NCI-H748 treated with DMSO at 0.1 percent for 48 hours (cell line): ENCODE measurements at places on chromosomes 2 and 18.

GRCh38 chr2:201517094-201517493 is 65.6 kb downstream of the STRADB start:
- no peak for DNase-seq

DNA sequence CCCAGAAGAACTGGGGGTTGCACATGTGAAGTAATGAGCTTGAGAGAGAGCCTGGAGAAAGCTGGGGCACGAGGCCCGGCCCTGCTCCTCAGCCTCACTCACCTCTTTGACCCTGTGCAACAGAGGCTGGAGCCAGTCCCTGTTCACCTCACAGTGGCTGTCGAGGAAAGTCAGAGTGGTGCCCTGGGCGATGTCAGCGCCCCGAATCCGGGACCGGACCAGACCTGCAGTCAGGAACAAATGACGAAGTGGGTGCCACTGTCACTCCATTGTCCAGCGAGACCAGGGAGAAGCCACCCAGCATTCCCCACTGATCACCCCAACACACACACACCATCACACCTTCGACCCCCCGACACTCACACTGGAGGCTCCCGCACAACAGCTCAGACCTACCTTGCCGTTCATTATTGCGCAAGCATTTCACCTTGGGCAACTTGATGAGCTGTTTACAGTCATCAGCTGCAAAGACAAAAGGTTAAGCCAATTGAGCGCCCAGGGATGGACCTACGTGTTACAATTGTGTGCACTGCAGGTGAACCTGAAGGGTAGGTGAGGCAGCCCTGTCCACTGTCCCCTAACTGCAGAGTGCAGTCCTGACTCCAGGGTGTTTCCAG is 148.4 kb upstream of the CAPN13 start:
- DNase-seq: no peak

DNA sequence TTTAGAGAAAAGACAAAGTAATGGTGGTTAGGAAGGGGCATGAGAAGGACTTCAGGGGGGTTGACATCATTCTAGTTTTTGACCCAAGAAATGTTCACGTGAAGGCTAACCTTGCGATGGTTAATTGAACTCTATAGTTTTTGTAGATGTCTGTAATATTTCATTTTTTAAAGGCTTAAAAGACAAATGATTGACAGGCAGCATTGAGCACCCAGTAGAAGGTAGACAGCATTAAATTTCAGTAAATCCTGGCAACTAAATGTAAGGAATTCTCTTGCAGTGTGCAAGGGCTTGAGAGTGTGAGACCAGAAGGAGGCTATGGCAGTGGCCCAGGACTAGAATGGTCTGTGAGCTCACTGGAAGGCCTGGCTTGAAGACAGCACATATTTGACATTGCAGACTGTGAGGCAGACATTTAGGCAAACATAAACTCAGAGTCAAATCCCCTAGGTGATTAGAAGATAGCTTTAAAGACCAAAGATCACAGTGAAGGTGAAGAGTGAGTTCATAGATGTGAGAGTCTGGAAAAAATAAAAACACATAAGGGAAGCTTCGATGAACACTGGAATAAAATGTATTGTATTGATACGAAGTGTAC is 100.1 kb upstream of the MAP4K4 start:
- no peak for DNase-seq

- no peak for DNase-seq
Measured at GRCh38 chr2:50729306-50730049, 302.5 kb downstream of the NRXN1 start.

- DNase-seq: no peak
Measured at GRCh38 chr18:75346671-75347070, 80.8 kb downstream of the SMIM21 start.

DNA sequence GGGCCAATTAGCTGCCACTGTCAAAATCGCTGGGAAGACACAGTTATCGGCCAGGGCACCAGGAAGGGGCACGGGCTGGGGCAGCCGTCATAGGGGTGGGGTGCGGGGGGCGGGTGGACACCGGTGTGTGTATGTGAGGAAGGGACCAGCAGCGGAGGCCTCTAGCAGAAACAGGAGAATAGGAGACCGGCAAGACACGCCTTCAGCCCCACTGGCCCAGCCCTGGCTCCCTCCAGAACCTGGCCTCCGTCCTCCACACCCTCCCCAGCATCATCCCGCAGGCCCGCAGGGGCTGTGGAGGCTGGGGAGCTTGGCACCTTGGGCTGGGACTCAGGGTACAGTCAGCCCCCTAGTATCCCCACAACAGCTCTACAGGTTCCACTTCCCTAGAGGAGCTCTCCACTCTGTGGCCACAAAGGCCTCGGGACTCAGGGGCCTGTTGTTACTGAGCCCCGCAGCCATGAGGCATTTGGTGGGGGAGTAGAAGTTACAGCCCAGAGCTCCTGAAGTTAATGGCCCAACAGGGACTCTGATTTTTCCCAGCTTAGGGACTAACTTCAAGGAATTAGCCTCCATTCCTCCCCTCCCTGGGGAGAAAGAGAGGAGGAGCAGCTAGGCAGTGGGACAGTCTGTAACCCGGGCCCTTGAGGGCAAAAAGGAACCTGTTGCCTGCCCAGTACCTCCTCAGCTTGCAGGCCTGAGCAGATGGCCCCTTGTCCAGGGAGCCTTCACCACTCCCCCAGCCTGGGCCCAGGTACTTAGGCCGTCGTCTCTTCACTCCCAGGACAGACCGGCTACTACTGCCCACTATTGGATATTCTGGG is 19.9 kb downstream of the SH2D6 start:
- no peak for DNase-seq

GRCh38 chr2:10885094-10885860 is 26.5 kb upstream of the KCNF1 start:
- no peak for DNase-seq

DNA sequence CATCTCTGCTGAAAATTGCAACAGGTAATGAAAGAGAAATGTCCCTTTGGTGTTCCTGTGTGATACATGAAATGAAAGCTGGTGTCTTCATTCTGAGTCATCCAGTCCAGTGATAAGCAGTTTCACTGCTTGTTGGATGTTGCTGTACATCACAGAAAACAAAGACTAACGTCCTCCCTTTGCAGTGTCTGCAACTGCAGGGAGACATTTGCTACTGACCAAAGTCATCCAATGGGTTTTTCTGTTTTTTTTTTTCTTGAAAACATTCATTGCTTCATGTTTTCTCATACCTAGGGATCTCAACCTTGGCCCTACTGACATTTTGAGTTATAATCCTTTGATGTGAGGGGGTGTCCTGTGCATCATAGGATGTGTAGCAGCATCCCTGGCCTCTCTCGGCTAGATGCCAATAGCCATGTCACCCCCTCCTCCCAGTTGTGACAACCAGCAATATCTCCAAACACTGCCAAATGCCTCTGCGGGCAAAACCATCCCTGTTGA is 63.6 kb upstream of the FZD5 start:
- no peak for DNase-seq

GRCh38 chr18:30727849-30728248 is 314.7 kb downstream of the DSC3 start:
- DNase-seq: no peak

- DNase-seq: no peak
Measured at GRCh38 chr2:59733970-59734369, 819.5 kb downstream of the BCL11A start.

- DNase-seq: no peak
Measured at GRCh38 chr18:24052053-24052452, 37.5 kb downstream of the TTC39C start.

DNA sequence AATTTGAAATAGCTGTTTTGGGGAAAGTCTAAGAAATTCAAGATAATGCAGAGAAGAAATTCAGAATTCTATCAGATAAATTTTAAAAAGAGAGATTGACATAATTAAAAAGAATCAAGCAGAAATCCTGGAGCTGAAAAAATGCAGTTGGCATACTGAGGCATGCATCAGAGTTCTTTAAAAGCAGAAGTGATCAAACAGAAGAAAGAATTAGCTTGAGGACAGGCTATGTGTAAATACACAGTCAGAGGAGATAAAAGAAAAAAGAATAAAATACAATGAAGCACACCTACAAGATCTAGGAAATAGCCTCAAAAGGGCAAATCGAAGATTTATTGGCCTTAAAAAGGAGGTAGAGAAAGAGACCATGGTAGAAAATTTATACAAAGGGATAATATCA is 57.1 kb downstream of the CYTIP start:
- DNase-seq: no peak

- DNase-seq: peak; percentile 37
Measured at GRCh38 chr18:22813648-22814328, 119.3 kb upstream of the RBBP8 start.

DNA sequence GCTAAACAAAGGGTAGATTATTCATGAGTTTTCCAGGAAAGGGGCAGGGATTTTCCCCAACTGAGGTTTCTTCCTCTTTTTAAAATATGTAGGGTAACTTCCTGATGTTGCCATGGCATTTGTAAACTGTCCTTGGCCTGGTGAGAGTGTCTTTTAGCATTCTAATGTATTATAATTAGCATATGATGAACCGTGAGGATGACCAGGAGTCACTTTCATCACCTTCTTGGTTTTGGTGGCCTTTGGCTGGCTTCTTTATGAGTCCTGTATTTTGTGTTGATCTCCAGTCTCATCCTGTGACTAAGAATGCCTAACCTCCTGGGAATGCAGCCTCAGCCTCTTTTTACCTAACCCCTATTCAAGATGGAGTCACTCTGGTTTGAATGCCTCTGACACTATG is 391.0 kb upstream of the LINC00305 start:
- DNase-seq: no peak

- DNase-seq: no peak
Measured at GRCh38 chr2:226995625-226996041, 159.8 kb downstream of the RHBDD1 start.

DNA sequence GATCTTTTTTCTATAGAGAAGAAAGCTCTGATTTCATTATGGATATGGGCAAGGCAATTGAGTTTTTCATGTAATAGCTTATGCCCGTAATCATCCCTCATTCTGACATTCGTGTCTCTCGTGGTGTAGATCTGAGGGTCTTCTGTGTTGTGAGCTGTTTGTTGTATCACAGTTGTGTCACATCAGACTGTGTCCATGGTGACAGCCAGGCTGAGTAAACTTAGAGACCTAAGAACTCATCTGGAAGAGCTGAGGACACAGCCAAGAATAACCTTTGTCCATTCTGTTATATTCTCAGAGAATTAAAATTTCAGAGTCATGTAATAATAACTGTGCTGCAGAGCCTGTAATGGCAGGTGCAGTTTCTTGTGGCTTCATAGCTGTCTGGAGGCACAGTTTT is 116.5 kb downstream of the ATP9B start:
- DNase-seq: no peak

GRCh38 chr2:46006473-46007025 is 290.7 kb upstream of the EPAS1 start:
- no peak for DNase-seq

GRCh38 chr18:34482204-34482603 is 227.9 kb upstream of the DTNA start:
- no peak for DNase-seq

DNA sequence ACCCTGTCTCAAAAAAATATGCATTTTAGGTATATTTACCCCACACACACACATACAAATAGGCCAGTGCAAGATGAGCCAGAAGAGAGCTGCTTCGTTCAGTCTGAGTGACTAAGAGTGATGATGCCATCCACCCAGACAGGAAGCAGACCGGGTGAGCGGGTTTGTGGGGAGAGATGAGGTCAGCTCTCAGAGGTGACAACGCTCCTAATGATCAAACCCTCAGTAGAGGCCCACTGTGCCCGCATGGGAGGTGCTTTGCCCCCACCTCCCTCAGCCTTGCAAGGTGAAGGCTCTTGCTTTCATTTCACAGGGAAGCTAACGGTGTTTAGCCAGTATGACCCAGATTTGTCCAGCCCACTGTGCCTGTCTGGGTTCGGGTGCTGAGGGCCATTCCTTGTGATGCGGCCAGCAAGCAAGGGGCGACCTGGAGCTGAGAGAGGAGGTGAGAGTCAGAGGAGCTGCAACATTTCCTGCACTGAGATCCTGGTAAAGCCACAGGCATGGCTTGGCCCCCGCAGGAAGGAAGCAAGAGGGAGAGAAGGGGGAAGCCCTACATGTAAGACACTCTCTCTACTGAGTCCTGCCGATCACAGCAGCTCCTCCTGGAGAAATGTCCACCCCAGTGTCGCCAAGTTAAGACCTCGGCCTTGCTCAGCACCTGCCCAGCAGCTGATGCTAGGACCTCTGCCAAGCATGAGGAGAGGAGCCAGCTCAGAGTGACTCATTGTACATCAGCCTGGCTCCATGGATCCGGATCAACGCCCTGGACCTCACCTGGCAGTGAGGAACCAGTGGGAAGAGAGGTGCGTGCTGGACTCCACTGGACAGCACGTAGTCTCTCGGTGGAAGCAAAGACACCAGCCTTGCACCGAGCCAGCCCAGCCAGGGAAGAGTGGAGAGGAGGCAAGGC is 37.0 kb downstream of the NIFK start:
- DNase-seq: no peak

- DNase-seq: no peak
Measured at GRCh38 chr2:74497777-74498499, 1.5 kb downstream of the LBX2 start.

GRCh38 chr2:54979321-54980044 is 70.8 kb downstream of the RTN4 start:
- DNase-seq: no peak

DNA sequence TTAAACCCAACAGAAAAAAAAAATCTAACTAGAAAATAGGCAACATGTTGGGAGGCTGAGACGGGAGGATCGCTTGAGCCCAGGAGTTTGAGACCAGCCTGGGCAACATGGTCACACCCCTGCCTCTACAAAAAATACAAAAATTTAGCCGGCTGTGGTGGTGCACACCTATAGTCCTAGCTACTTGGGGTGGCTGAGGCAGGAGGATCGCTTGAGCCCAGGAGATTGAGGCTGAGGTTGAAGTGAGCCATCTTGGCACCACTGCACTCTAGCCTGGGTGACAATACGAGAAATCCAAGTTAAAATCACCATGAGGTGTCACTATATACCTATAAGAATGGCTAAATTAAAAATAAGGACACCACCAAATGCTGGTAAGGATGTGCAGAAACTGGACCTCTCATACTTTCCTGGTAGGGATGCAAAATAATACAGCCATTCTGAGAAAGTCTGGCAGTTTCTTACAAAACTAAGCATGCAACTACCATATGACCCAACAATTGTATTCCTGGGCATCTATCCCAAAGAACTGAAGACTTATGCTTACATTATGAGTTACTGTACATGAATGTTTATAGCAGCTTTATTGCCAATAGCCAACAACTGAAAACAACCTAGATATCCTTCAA is 2.2 kb downstream of the SEPTIN10 start:
- no peak for DNase-seq

DNA sequence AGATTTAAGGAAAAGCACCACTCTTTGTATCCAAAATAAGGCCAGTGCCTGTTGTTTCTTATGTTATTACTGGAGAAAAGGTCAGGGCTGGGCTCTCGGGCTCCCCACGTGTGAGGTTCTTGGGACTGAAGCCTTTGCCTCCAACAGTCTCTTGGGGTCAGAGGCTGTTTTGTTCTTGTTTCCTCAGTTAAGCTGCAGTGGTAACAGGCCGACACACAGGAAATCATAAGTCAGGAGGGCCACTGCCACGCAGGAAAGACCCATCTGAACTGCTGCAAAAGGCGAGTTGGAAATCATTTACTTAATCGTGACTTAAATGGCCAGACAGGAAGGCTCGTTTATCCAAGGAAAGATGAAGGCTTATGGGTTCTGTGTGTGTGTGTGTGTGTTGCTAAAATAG is 30.3 kb upstream of the IL37 start:
- DNase-seq: no peak

- DNase-seq: no peak
Measured at GRCh38 chr2:135009339-135009738, 37.9 kb downstream of the MAP3K19 start.
